ENCODE measurements at places on chromosomes 6 and 20.

DNA sequence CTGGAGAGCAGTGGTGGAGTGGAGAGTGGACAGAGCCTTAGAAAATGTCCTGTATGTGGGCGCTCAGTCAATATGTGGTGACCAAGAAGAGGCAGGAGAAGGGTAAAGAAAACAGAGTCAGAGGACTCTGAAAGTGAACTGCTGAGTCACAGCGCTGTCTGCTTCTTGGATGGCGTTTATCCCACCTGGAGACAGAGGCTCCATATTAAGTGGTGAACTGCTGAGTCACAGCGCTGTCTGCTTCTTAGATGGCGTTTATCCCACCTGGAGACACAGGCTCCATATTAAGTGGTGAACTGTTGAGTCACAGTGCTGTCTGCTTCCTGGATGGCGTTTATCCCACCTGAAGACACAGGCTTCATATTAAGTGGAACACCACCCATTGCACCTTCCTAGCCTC is 119.3 kb upstream of the RALGAPA2 start:
- DNase-seq, result no peak

GRCh38 chr20:40603057-40603651 is 85.9 kb downstream of the MAFB start:
- DNase-seq, result no peak

GRCh38 chr6:81894306-81894705 is 141.8 kb upstream of the TENT5A start:
- DNase-seq, result no peak

GRCh38 chr6:72890233-72890632 is 268.4 kb downstream of the KCNQ5 start:
- DNase-seq, result no peak

GRCh38 chr6:53359095-53359842 is 10.5 kb upstream of the ELOVL5 start:
- peak; percentile 86 for DNase-seq

- no peak for DNase-seq
Observed at GRCh38 chr6:134658596-134658995, 291.3 kb downstream of the ALDH8A1 start.

- DNase-seq, result no peak
Observed at GRCh38 chr6:80528115-80528514, 421.6 kb downstream of the BCKDHB start.

DNA sequence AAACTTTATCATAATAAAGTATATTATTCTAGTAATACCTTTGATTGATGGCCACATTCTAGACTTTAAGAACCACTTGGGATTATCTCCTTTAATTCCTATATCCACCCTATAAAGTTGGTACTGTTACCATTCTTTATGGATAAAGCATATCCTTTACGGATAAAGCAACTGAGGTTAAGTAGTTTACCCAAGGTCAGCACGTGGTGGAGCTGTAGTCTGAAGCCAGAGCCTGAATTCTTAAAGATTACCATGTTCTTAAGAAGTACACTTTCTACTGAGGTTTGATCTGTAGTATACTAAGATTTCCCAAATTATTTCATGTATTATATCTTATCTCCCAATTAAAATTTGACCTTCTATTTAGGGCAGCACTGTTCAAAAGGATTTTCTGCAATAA is 3.0 kb upstream of the NCOA7 start:
- DNase-seq, result no peak

DNA sequence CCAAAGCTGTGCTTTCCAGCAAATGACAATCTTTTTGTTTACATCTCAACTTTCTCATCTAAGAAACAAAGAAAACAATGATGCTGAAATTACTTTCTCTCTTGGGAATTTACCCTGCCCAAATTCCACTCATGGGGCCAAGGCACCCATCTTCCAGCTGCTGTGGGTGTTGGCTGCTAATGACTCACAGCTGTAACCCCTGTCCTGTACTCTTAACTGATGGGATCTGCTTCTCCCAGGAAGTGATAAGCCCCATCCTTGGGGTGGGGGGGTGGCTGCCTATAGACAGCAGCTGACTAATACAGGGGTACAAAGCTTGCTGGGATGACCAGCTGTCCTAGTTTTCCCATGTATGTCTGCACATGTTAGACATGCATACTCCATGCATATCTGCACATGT is 938.6 kb downstream of the C6orf118 start:
- DNase-seq, result no peak

GRCh38 chr6:18347021-18347577 is 40.1 kb upstream of the RNF144B start:
- no peak for DNase-seq

- DNase-seq, result no peak
Observed at GRCh38 chr20:44450281-44450889, 25.3 kb upstream of the TTPAL start.

DNA sequence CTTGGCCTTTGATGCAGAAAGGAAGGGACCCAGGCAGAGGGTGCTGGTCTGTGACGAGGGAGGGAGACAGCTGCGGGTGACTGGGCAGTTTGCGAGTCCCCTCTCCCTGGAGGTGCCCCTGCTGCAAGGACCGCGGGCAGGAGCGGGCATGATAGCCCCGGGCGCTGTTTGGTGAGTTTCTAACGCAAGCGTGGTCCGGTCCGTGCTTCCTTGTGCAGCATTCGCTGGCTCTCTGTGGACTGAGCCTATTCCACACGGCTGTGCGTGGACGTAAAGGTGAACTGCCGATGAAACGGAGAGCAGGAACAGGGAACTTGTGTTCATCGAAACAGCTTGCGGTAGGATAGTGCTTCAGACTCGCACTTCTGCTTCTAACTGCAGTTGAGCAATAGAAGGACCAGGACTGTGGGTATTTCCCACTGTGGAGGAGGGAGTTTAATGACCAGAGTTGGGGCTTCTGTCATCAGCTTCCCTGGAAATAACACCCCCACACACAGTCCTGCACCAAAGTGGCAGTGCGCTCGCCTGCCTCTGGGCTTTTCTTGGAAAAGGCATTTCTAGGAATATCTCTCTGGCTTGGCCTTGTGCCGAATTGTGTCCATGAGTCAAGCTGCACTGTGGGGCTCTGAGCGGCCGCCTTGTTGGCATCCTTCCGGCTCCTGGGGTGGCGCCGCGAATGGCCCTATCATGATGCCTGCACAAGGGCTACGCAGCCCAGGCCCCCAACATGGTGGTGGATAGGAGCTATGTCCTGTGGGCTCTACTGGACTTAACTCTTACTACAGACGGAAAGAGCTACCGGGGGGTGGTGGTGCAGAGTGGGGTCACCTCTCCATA is 48.9 kb downstream of the DUSP22 start:
- DNase-seq, result no peak

DNA sequence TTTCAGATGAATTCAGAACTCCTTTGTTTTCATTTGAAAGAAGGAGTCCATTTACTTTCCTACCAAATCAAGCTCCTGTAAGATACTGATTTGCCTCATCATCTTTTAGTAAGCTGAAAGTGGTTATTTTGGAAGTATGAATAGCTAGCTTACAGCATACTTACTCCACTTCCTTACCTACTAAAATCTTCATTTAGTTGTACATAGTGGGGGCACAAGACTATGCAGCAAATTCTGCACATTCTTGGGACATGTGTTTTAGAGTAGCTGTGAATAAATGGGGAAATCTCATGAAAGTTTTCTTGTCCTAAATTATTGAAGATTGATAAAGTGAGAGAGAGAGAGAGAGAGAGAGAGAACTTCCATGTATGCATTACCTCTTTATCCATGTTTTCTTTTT is 256.3 kb downstream of the OGFRL1 start:
- DNase-seq, result no peak

Measured in central memory CD8-positive, alpha-beta T cell (primary cell).